ENCODE measurements at places on chromosomes 7 and 10.

GRCh38 chr10:98391065-98391464 lies 23.9 kb downstream of the PYROXD2 start:
- DNase-seq: no peak

DNA sequence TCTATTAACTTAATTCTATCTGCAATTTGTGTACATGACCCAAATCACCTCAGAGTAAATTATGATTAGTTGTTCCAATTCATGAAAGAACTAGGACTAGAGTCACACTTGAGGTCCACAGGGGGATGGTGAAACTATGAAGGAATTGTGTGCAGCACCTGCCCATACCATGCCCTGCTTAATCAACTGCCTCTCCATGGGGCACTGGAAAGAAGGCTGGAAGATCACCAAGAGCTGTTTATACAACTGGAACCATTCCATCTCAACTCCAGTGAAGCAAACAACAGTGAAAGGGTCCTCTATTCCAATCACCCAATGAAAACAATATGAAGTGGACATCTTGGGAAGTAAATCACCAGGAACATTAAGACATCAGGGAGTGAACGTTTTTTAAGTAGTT lies 98.7 kb upstream of the SEMA3D start:
- no peak for DNase-seq

GRCh38 chr7:95545007-95545615 lies 51.2 kb downstream of the PDK4 start:
- no peak for DNase-seq

- DNase-seq: no peak
Measured at GRCh38 chr10:110357871-110358270, 53.2 kb upstream of the SMNDC1 start.

GRCh38 chr10:117968354-117969182 lies 78.2 kb downstream of the RAB11FIP2 start:
- DNase-seq: no peak

DNA sequence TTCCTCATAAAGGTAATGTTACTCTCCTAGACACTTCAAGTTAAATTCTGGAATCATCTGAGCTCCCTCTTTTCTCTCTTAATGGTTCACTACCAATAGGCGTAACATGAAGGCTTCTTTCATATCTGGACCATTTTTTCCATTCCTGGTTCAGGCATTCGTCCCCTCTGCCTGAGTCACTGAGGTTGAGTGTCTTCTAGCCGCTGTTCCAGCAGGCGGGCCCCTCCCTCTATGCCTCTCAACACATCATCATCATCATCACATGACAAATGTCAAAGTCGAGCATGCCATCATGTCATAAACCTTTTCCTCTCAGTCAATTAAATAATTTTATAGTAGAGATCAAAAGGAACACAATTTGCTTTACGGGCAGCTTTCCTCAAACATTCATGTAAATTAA lies 168.9 kb upstream of the ASAH2 start:
- DNase-seq: no peak

DNA sequence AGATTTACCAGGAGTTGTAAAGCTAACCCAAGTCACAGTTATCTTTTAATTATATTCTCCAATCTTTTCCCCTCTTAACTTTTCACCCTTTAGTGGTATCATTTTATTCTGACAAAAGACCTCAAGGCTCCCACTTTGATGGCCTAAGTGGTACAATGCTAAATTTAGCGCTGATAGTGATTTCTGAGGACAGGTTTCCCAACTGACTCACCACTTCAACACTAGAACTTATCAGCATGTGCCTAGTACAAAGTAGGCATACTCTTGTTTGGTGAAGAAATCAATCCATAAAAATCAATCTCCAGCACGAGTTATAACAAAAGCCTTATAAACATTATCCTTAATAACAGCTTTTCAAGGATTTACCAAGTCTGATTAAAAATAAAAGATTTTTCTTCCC lies 7.5 kb downstream of the SNX13 start:
- DNase-seq: no peak

DNA sequence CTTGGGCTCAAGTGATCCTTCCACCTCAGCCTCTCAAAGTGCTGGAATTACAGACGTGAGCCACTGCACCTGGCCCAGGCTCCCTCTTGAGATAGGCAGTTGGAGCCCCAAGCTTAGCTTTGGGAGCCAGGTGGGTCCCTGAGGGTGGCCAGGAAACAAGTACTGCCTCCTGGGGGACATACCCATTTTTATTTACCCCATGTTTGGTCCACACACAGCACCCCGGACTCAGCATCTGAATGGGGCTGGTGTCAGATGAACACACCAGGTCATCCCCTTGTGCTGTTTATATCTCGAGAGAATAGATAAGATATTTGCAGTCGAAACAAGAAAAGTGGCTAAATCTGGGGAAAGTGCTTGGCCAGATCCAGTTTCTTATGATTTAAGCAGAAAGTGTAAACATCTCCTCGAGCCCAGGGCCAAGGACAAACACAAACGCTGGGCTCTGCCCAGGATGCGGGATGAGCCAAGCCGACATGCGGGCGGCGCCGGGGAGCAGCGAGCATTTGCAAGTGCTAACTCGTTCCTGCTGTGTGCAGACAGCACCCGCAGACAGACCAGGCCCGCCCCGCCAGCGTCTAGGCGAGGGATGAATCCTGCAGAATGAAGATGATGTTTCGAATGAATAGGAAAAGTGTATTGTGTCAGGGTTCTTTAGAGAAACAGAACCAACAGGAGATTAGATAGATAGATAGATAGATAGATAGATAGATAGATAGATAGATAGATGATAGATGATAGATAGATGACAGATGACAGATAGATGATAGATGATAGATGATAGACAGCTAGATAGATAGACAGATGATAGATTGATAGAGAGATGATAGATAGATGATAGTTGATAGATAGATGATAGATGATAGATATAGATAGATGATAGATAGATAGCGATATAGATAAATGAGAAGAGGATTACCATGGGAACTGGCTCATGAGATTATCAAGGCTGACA lies 44.4 kb upstream of the OCM2 start:
- DNase-seq: no peak

DNA sequence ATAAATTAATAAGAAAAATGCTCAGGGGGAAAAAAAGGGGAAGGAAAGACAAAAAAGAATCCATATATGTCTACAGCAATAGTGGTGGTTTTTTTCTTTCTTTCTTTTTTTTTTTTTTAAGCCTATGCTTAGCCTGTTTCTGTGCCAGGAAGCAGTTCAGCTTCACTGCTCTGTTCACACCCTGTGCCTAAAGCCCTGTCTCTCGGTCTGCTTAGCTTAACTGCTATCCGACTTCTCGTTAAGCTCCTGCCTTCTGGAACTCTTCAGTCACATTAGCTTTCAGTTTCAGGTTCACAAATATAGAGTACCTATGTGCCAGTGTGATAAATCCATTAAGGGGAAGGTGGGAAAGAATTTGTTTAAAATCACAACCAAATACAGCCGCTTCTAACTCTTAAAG lies 26.5 kb upstream of the NRG3 start:
- DNase-seq: no peak

GRCh38 chr7:2380461-2380860 lies 22.9 kb upstream of the CHST12 start:
- no peak for DNase-seq

DNA sequence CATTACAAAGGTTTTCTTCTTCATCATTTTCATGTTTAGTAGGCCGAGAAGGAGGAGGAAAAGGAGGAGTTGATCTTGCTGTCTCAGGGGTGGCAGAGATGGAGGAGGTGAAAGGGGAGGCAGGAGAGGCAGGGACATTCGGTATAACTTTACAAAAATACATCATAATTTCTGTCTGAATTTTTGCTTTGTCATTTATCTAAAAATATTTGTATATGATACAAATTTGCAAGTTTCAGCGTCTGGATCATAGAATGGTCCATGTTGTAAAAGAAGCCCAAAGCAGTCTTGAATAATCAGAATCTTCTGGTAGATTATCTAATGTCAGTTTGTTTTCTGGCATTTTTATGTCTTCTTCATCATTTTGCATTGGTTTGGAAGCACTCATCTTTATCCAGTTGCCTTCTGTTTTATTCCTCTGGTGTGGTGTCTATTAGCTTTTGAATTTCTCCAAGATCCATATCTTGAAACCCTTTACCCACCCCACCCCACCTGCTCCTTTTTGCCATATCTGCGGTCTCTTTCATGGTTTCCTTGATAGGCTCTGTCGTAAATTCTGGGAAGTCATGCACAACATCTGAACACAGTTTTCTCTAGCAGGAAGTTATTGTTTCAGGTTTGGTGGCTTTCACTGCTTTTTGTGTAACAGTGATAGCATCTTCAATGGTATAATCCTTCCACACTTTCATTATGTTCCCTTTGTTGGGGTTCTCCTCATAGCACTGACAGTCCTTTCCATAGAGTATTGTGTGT lies 95.0 kb downstream of the ST7 start:
- DNase-seq: no peak

DNA sequence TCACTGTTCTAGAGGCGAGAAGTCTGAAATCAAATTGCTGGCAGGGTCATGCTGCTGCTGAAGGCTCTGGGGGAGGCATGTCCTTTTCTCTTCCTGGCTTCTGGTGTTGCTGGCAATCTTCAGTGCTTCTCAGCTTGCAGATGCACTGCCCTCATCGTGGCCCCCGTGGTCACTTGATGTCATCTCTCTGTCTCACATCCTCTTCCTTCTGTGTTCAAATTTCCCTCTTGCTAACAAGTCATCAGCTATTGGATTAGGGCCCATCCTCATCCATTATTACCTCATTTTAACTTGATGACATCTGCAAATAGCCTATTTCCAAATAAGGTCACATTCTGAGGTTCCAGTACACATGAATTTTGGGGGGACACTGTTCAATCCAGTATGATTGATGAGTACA lies 36.6 kb upstream of the SRGN start:
- no peak for DNase-seq

DNA sequence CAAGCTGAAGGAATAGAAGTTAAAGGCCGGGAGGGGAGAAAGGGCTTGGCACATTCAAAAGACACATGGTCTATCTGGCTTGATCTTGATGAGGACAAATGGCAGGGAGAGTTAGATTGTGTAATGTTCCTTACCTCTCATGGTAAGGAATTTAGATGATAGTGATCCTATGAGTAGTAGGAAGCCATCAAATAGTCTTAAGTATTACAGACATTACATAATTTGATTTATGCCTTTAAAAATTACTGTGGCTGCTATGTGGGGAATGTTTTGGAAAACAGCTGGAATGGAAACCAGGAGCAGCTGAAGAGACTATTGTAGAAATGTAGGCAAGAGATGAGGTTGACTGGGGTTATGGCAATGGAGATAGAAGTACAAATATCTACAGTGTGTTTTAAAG lies 351.3 kb upstream of the BMPER start:
- DNase-seq: no peak

GRCh38 chr7:46007990-46008643 lies 87.0 kb upstream of the IGFBP3 start:
- DNase-seq: no peak

DNA sequence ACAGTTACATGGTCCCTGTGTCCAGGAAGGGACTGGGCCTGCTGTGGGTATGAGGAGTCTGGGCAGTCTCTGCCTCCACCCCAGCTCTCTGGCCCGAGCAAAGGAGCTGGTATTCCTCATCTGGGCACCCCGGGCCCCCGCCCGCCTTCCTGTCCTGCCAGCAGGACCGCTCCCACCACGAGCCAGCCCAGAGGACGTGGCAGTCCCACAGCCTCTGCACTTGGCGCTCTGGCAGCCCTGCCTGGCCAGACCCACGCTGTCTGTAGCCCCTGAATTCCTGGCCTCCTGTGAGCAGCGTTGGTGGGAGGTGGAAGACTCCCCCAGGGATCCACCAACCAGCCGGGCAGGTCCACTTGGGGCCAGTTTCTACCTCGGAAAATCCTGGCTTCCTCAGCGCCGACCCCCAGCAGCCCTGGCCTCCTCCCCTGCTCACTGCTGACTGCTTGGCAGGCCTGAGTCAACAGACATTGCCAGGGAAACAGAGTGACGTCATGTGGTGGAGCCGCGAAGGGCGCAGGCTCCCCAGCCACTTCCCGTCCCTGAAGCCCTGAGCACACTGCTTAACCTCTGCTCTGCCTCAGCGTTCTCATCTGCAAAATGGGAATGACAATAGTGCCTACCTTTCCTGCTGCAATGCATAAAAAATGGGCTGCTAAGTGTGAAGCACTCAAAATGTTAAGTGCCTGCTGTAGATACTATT lies 21.6 kb upstream of the LIMK1 start:
- DNase-seq: no peak

GRCh38 chr10:94427166-94427565 lies 24.8 kb downstream of the TBC1D12 start:
- DNase-seq: no peak

DNA sequence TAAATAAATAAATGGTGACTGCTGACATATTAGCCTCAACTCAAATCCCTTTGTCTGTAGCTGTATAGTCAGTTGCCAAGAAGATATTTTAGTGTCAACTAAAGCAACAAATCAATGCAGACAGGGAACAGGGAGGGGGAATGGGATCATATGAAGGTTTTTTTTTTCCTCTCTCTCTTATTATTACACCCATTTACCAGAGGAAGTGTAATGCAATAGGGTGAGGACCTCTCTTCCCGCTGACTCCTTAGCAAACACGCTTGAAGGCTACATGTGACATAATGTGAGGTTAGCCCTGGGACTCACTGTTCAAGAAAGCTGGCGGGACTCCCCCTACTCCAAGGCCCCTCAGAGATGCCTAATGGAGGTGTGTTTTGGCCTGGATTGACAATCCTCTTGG lies 88.2 kb downstream of the CHRM2 start:
- DNase-seq: no peak

GRCh38 chr7:105935250-105935649 lies 27.8 kb upstream of the CDHR3 start:
- DNase-seq: no peak

DNA sequence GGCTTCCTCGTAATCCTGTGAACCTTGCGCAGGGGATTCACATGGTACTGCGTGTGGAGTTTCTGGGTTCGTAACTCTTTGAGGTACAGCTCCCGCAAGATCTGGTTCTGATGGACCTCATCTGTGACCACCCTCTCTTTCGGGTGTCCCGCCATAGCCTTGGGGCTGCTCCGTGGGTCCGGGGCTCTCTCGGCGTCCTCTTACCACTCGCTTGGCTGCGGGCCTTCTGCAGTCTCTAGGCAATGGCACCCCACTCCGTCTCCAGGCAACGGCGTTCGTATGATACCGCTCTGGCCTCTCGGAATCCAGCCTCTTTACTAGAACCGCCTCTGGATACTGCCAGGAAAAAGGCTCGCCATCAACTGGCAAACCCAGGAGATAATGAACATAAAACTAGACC lies 54.7 kb upstream of the AMPH start:
- DNase-seq: no peak

DNA sequence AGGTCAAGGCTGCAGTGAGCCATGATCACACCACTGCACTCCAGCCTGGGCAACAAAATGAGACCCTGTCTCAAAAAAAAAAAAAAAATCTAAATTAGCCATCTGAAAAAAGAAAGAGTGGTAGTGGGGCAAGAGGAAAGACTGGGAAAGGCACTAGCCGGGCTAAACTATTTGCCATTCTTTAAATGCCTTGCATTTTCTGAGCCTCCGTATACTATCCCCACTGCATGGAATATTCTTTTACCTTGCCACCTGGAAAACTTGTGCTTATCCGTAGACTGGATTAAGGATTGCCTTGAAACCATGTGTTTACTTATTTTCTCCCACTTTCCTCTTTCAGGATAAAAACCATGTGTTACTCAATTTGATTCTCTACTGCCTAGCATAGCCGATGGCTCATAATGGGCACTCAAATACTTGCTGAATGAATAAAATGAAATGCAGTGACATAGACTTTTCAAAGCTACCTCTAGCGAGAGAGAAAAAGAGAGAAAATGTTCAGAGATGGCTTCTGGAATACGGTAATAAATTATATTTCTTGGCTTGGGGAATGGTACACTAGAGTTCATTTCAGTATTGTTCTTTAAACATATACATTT lies 30.6 kb downstream of the HYCC1 start:
- no peak for DNase-seq

GRCh38 chr7:44046321-44047061 lies 2.0 kb downstream of the DBNL start:
- no peak for DNase-seq
